NCI-H1694 (cell line): ENCODE measurements at places on chromosomes 6 and 20.

DNA sequence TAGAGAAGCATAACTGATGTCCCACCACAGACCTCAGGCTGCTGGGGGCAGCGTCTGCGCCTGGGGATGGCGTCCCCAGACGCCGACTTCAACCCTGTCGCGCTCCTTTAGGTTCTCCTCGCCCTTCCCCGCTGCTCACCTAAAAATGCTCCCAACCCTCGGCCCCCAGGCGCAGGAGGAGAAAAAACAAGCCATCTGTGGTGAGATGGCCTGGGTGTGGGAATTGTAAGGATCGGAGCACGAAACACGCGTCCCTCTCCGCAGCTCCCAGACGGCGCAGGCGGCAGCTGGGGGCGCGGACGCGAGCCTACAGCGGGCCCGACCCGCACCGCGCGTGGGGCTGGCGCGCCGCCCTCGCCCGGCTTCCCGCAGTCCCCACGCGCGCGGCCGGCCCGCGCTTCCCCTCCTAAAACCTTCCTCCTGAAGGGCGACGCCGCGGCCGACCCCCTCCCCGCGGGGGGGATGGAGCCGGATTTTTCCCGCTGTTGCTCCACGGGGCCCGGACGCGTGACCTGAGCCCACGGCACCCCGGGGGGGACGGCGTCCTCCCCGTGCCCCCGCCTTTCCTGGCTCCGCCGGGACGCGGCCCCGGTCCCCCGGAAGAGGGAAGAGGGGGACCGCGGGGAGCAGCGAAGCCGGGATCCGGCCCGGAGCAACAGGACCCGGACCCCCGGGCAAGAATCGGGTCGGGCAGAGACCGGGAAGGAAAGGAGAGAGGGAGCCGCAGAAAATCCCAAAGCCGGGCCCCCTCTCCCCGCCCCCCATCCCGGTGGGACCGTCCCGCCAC is 611 bp downstream of the EPB41L2 start:
- no peak for DNase-seq

DNA sequence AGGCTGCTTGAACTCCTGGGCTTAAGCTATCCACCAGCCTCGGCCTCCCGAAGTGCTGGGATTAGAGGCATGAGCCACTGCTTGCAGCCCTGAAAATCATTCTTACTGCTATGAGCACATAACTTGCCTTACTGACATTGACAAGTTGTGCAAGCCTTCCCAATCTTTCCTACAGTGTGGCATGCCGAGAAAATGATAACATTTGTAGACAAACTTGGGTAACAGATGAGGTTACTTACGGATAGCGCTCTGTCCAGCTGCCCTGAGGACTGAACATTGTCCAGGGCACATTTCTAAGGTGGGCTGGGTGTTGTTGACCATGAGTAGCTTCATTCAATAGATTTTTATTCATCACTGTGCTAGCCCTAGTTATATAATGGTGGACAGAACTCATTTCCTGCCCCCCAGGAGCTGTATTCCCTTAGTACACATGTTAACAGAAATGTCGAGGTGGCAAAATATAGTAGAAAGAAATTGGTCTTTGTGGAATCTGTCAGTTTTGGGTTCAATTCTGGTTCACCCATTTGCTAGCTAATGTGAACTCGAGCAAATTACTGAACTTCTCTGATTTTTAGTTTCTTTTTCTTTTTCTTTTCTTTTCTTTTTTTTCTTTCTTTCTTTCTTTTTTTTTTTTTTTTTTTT is 118.4 kb upstream of the AKIRIN2 start:
- no peak for DNase-seq

GRCh38 chr6:73665686-73666319 is 12.0 kb upstream of the SLC17A5 start:
- DNase-seq: no peak

GRCh38 chr6:163338671-163339405 is 75.7 kb upstream of the QKI start:
- DNase-seq: no peak

- no peak for DNase-seq
These were observed 104.9 kb downstream of the DACT2 start for GRCh38 chr6:168214586-168215104.

DNA sequence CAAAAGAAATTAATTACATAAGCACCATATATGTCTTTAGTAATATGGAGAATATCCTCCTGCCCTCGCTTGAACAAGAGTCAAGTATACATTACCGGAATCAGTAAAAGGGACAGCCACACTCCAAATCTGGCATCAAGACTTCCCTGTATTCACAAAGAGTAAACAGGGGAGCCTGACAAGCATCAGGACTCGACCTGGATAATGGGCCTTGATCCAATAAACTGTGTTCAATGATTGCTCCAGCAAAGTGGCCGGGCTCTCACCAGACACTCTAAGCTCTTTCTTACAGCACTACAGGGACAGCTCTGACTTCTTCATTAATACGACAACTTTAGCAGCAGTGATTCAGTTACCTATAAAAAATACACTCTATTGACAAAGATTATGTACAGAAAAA is 307.9 kb upstream of the POU3F2 start:
- DNase-seq: no peak

DNA sequence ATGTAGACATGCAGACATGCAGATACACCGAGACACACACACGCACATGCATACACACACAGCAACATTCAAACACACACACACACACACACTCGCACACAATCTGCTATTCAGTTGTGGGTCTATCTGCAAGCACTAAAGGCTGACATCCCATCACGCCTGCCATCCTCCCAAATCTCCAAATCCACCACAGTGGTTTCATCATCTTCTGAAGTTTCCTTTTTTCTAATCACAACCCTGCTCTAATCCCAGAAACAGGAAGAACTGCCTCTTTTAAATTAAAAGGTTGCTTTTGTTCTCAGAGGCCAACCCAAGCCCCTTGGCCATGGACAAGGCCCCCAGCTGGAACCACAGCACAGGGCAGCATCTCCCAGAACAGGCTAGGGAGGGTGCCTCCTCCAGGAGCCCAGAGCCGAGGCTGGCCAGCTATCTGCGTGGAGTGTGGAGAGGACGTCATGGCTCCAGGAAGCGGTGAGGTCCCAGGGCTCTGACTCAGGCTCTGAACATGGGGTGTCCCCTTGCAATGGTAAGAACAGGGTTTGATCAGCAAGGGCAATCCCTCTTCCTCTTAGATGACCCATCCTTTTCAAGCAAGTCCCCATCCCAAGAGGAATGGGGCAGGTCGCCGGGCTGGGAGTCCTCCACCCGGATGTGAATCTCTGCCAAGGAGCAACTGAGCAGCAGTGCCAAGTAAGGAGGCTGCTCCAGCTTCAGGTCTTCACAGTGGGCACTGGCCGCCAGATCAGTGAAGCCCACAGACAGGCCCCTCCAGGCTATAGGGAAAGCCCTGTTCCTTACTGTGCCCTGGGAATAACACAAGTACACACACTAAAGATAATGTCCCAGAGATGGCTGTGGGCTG is 14.7 kb downstream of the FOXF2 start:
- no peak for DNase-seq

GRCh38 chr6:151068761-151069312 is 170.9 kb upstream of the AKAP12 start:
- no peak for DNase-seq

GRCh38 chr20:49868538-49868937 is 46.8 kb downstream of the SPATA2 start:
- no peak for DNase-seq

- DNase-seq: no peak
These were observed 58.0 kb downstream of the PREP start for GRCh38 chr6:105344881-105345370.

DNA sequence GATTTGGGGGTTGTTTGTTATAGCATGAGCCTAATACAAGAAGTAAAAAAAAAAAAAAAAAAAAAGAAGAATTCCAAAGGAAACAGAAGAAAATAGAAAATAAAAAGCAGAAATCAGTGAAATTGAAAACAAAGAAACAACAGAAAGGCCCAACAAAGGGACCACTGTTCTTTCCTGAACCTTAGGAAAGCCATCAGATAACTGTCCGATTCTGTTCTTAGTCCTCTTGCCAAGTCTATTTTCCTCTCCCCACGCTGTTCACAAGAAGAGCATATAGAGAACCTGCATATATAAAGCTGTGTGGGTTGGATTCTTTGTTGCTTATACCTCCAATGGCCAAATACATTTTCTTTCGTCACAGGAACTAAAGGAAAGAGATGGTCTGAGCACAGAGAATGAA is 38.0 kb upstream of the IPCEF1 start:
- DNase-seq: no peak

DNA sequence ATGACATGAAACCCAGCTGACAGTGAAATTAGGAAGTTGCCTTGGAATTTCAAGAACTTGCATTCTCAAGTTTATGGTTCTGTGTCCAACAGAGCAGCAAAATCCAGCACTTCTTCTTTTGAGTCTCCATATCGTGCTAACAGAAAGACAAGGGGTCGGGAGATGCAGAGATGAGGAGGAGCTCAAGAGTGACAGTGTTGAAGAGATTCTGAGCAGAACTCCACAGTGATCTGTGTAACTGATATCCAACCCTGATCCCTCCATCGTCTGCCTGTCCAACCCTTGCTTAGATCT is 21.2 kb upstream of the BTN1A1 start:
- DNase-seq: no peak

DNA sequence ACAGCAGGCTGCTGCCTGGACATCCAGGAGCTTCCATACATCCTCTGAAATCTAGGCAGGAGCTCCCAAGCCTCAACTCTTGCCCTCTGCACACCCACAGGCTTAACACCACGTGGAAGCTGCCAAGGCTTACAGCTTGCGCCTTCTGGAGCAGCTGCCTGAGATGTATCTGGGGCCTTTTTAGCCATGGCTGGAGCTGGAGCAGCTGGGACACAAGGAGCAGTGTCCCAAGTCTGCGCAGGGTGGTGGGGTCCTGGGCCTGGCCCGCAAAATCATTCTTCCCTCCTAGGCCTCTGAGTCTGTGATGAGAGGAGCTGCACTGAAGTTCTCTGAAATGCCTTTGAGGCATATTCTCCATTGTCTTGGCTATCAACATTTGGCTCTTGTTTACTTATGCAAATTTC is 255.0 kb downstream of the DLL1 start:
- no peak for DNase-seq

- no peak for DNase-seq
These were observed 2.9 kb downstream of the POU3F2 start for GRCh38 chr6:98836962-98837944.

GRCh38 chr6:148521158-148521557 is 178.5 kb downstream of the SASH1 start:
- no peak for DNase-seq

GRCh38 chr6:89034586-89035251 is 45.8 kb upstream of the PNRC1 start:
- DNase-seq: no peak

- DNase-seq: no peak
These were observed 30.1 kb downstream of the CASP8AP2 start for GRCh38 chr6:89859744-89860143.

DNA sequence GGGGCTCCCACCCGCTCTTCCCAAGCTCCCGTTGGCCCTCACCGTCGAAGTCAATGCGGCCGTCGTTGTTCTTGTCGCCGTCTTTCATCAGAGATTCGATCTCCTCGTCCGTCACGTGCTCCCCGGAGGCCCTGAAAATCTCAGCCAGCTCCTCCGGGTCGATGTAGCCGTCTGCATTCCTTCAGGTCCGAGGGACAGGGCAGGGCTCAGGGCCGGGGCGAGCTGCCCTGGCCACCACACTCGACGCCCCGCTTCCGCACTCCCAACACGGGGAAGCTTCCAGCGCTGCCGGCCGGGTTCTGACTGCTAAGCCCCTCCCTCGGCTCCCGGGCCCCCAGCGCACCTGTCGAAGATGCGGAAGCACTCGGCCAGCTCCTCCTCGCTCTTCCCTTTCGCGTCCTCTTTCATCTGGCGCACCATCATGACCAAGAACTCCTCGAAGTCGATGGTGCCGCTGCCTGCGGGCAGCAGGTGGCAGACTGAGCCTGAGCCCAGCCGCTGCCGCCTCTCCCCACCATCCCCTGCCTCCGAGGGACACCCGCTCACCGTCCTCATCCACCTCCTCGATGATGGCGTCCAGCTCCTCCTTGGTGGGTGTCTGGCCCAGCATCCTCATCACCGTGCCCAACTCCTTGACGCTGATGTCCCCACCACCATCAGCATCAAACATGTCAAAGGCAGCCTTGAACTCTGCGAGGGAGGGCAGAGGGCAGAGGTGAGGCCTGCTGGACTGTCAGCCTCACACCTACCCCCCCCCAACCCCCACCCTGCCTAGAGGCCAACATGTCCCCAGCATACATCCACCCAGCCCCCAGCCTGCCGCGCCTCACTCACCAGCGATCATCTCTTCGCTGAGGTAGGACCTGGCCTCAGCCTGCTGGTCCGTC is 2.9 kb downstream of the TNNC2 start:
- no peak for DNase-seq

- peak; percentile 38 for DNase-seq
These were observed 807 bp downstream of the LKAAEAR1 start for GRCh38 chr20:64083378-64083803.

GRCh38 chr20:31785089-31785488 is 34.1 kb upstream of the MYLK2 start:
- DNase-seq: no peak

DNA sequence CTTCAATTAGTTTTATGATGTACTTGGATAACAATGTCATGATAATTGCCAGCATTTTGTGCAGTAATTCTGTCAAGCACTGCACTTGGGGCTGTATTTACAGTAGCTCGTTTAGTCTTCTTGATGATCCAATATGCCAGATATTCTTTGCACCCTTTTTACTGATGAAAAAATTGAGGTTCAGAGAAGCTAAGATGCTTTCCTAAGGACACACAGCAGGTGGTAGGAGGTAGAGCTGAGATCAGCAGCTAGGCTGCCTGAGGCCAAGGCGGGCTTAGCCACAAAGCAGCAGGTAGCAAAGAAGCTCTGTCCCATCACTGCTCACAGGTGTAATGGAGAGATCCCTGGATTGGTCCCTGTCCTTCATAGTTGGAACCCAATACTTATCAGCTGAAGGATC is 33.3 kb downstream of the SUMO4 start:
- no peak for DNase-seq

DNA sequence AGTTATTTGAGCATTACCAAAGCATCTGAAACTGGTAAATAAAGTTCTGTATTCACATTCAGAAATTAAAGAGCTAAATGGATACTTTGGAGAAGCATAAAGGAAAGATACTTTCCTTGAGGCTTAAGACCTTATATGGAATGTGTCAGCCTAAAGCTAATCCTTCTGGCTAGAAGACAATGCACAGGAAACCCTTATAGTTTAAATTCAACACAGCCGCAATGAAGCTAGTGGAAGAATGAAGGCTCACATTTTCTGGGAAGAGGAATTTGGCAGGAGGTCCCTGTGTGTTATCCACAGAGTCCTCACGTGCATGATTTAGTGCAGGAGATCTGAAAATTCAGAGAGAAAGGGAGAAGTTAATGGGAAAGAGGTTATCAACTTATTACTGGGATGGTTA is 21.5 kb upstream of the CHD6 start:
- no peak for DNase-seq

GRCh38 chr6:680251-680650 is 12.7 kb downstream of the EXOC2 start:
- no peak for DNase-seq

GRCh38 chr6:109816452-109817374 is 125.6 kb downstream of the FIG4 start:
- peak; percentile 91 for DNase-seq
